ENCODE measurements at places on chromosomes 1 and 21. TPM values are rescaled to one million over a fixed set of nuclear protein-coding genes. Genes with fewer than 3 reads are reported as not detected.

DNA sequence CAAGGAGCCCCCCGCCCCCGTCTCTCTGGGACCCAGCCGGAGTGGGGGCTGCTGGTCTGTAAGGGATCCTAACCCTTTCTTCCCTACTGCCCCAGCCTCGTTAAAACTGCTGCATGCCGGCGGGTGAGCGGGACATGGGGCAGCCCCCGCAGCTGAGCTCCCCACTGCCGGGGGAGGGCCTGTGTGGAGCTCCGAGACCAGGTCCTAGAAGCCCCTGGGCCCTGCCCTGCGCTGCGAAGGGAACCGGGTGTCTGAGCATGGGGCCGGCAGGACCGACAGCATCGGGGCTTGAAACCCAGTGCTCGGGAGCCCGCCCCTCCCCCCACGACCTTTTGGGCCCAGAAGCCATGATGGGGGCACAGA, 9.2 kb upstream of the COL6A1 start:
- DNase-seq = no peak

GRCh38 chr1:225453797-225454648, 26.2 kb upstream of the LBR start:
- no peak for DNase-seq

DNA sequence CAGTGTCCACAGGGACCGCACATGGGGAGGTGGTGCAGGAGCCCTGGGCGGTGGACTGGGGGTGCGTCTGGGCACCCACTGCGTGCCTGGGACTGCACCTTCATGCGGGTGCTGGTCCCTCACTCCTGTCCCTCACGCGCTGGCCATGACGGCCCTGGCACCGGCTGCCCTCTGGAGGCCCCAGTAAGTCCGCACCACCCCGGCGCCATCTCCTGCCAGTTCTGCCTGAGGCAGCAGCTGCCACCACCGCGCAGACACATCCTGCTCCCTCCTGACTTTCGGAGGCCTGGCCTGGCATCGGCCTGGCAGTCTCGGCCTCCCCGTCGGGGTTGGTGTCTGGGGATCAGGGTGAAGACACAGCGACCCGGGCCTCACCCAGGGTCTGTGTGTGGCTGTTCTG, 64.8 kb downstream of the MORN1 start:
- no peak for DNase-seq

- DNase-seq = no peak
Measured at GRCh38 chr1:150299716-150300115, 6.1 kb downstream of the MRPS21 start.

- no peak for DNase-seq
Measured at GRCh38 chr1:86758570-86758969, 54.2 kb downstream of the SH3GLB1 start.

DNA sequence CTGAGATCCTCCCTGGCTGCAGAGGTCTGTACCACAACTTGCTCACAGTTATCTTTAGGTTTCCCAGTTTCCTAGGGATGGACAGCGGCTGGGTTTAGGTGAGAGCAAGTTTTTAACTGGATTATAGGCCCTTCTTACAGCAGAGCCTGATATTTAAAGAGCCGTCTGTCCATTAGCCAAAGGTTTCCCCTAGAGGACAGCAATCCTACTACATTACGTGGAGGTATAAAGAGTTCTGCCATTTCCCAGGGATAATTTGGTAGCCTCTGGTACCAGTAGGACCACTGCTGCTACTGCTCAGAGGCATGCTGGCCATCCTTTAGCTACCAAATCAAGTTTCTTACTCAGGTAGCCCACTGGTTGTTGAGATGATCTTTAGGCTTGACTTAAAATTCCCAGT, 21.9 kb upstream of the FCGR2A start:
- DNase-seq = no peak

GRCh38 chr1:52751589-52752483, 25.6 kb downstream of the ZYG11B start:
- DNase-seq = peak; percentile 44

DNA sequence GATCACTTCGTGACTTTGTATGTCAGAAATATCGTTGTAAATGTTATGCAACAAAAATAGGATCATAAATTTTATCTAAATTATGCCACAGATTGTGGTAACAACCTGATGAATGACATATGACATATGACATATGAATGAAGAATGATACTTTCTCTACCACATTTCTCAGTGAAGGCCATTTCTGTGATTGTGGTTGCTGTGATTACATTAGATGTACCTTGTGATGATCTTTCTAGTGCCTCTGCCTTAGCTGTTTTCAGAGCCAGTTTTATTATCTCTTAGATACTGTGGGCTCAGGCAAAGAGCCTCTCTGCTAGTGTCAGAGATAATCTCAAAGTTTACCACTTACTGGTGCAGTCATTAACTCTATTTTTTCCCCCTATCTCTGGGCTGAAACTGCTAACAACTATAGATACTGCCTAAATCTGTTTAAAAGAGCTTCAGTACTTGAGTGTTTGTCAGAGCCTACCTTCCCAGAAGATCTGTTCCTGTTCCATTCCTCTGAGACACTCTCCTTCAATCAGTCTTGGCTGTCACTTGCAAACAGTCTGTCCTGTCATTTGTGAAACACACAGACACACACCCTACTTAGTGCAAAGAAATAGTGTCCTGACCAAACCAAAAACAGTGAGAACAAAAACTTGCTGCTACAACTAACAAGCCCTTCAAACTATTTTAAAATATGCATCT, 55.5 kb downstream of the HMCN1 start:
- DNase-seq = peak; percentile 16

- no peak for DNase-seq
Measured at GRCh38 chr1:224217655-224218623, 34.9 kb downstream of the DEGS1 start.

DNA sequence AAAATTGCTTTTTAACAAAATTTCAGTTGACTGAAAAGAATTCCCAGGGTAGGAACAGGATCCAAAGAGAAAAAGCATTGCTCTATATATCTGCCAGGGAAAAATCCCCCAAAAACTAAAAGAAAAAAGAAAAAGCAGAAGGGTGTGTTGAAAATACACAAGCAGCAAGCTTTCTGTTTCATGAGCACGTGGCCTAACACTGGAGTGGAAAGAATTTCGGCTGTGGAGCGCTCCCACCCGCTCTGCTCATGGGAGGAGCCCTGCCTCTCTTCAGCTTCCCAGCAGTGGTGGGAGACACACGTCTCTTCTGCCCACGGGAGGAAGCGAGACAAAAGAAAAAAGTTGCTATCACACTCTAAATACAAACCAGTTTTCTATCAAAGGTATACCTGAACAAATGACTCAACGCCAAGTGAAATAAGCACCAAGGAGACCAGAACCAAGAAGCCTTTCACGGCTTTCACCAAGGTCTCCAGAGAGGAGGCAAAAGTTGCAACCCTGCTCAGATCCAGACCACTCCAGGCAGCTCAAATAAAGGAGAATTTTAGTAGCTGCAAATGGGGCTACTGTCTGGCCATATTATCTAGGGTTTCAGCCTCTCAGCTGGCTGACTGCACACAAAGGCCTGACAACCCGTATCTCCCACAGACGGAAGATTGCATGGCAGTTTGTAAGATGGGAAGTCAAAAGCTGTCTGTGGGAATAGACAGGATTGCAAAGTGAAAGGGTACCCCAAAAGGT, 29.5 kb upstream of the ZNF496 start:
- DNase-seq = no peak

GRCh38 chr1:154595621-154596020, 12.4 kb downstream of the ADAR start:
- peak; percentile 41 for DNase-seq

DNA sequence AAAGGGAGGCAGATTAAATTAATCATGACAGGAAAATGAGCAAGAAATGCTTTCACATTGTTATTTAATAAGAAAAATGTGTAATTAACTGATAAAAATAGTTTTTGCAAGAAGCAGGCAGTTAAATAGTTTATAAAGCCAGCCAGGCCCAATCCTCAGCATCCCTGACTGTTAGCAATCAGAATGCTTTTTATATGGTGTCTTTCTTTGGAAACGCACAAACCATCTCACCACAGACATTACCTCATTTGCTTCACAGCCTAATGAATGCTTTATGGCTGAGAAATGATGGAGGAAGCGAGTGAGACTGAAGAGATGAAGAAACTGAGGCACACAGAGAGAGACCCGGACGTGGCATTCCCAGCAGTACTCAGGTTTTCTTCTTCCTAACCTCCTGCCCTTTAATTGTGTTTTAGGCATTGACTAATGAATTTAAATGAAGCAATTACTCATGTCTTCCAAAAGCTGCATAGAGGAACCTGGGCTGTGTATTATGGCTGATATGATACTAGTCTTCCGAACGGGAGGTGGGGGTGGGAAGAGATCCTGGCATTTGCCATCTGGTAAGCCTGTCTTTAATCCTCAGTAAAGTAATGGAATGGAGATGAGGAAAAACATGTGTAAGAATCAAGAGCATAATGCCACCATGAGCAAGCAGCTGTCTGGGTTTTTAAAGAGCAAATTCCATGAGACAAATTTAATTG, 116.1 kb upstream of the LMO4 start:
- DNase-seq = peak; percentile 52

PRKCZ gene
- 28.6 TPM for total RNA-seq

LRRC3 gene
- total RNA-seq = 5.6 TPM

FAAH gene
- 1.2 TPM for total RNA-seq

CYP4B1 gene
- total RNA-seq = not detected

CD1E gene
- not detected for total RNA-seq

OR14A16 gene
- not detected for total RNA-seq

LCE1D gene
- not detected for total RNA-seq

AMY1C gene
- not detected for total RNA-seq

RNASEL gene
- total RNA-seq = 1.8 TPM
